ENCODE measurements at places on chromosomes 7 and 10.
A peak's percentile ranks its signal among the peaks of the same experiment; 100 is the strongest.

DNA sequence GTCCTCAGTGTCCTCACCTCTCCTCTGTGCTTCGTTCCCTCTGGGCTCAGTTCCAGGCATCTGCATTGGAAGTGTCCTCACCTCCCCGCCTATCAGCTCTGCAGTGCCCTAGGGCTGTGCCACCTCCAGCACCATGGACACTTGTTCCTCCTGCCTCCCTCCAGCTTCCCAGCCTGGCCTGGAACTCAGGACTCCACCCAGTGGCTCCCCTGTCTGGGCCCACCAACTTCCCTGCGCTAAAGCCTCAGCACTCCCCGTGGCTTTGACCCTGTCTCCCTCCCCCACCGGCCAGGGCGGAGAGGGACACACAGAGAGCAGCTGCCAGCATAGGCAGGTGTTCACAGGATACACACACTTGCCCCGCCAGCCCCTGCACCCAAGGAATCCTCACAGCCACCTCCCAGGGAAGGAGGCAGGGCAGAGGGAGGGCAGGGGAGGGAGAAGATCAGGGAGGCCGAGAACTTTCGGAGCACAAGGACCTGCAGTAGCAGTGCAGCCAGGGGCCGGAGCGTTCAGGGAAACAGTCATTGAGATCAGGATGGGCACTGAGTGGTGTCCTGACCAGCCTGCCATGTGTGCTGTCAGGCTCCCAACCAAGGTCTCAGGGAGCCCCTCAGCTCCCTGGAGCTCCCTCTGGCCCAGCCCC lies 31.3 kb downstream of the ANXA8 start:
- peak; percentile 46 for DNase-seq

DNA sequence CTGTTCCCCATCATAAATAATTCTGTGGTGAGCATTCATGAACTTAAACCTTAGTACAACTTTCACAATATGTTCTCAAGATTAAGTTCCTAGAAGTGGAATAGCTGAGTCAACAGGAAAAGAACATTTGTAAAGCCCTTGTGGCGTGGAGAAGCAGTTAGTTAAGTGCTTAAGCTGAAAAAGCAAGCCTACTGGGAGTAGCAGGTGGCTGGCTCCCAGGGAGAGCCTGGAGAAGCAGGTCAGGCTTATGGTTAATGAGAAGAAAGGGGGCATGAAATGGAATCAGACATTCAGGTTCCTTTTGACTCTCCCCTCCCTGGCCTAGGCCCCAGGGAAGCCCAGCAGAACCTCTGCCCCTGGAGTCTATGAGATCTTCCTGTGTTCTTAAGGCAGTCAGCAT lies 35.3 kb downstream of the VSTM4 start:
- no peak for DNase-seq

DNA sequence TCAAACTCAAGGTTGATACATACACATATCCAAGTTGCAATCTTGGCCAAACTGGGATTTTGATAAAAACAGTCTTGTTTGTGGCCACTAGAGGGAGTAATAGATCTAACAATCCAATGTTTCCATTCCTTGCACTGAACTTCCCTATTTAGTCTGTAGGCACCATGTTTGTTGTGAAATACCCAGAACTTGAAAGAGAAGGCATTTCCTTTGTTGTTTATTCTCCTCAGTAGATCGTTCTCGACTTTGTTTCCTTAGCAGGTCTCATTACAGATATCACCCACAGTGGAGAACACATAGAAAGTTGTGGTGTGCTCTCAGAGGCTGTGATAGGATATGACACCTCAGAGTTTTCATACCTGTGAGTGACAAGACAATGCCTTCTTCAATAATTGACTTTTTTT lies 70.3 kb upstream of the MXI1 start:
- DNase-seq = no peak

GRCh38 chr10:111102359-111102837 lies 25.6 kb downstream of the ADRA2A start:
- peak; percentile 53 for DNase-seq

GRCh38 chr10:78996792-78997129 lies 72.0 kb upstream of the ZMIZ1 start:
- DNase-seq = no peak
